ENCODE measurements at places on chromosomes 11 and 22.

- no peak for DNase-seq
Observed at GRCh38 chr11:105574974-105575373, 34.9 kb upstream of the GRIA4 start.

GRCh38 chr11:128417607-128418324 lies 169.6 kb downstream of the ETS1 start:
- DNase-seq: no peak

DNA sequence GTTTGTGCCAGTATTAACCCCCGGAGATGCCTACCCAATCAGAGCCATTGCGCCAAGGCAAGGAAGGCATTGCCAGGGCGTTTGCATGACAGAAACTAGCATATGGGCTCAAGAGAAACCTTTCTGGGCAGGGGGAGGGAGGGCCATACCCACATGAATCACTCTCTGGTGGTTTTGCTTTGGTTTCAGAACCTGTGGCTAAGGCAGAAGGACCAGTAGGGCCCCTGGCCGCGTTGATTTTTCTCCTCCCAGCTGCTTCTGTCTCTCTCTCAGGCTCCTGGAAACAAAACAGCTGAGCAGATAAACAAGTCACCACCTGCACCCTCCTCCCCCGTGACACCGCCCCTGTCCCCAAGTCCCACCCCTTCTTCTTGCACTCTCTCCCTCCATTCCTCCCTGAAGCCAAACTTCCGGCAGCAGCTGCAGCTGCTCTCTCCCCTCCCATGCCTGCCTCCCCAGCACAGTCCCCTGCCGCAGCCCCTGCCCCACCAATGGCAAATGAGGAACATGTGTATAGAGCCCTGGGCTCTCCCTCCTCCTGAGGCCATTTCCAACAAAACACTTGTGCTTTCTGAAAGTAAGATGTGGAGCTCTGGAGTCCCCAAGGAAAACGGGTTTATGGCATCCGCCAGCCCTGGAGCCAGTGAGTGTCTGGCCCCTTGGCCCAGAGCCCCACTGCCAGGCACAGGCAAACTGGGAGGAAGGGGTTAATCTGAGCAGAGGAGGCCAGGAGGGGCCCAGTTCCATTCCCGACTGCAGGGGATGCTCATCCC lies 39.0 kb upstream of the ADA2 start:
- peak; percentile 26 for DNase-seq

DNA sequence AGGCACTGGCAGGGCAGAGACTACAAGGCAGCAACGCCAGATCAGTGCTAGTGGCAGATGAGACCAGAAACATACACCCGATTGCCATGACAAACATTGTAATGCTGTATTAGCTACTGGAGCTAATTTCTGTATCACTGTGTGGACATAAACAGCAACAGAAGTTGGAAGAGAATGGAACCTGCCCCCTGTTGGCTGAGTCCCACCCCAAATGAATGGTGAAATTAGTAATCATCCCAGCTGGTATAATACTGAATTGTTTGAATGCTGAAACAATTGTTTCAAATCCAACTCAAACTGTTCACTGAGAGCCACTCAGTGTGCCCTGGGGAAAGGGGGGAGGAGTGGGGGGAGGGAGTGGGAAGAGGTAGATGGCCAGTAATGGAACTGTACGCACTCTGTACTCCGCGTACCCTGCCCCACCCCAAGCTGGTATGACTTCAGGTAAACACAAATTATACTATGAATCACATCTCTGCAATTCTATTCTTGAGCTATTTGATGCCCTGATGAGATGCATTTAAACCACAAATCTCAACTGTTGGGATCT lies 11.2 kb upstream of the BIRC3 start:
- peak; percentile 17 for DNase-seq

DNA sequence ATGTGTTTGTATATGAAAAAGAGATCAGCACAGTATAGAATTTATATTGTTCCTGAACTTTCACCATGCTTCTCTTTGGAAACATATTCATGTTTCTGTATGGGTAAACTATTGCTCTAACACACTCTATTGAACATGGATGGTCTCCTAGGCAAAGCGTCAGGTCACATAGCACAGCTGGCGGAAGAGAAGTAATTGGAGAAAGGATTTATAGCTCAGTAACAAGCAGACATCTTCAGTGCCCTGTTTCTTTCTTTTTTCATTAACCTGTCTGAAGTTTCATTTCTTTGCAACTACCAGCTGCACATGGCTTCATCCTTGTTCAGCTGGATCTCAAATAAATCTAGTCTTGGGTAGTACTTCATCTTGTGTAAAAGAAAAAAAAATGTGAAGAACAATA lies 84.4 kb upstream of the TRPC6 start:
- no peak for DNase-seq

DNA sequence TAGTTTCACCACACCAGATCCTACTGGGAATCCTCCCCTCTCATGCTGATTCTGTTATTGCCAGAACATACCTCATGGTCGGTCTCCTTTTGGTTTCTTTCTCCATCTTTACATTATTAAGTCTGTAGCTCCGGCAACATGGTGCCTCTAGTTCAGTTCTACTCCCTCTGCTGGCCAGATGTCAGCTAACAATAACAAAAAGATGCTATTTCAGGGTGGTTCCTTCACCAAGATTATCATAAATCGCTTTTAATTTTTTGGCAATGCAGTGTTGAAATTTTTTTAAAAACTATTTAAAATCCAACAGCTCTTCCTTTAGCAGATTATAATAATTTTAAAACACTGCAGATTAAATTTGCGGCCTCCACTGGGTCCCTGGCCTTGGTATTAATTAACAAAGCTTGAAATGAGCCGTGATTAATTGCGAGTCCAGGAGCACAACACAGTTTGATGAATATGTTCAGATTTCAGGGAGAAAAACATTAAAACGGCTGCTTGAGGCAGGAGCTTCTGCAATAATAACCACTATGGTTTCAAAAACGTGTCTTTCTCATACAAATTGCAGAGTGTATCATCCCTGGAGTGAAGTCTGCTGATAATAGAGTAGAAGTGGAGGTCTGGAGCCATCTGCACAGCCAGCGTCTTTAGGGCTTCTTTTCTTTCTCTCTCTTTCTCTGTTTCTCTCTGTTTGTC lies 492.9 kb upstream of the KIRREL3 start:
- no peak for DNase-seq

GRCh38 chr11:132347156-132348090 lies 977.0 kb downstream of the NTM start:
- no peak for DNase-seq

- DNase-seq: no peak
Observed at GRCh38 chr11:82183346-82183745, 550.3 kb downstream of the FAM181B start.

- no peak for DNase-seq
Observed at GRCh38 chr11:44446366-44446762, 119.1 kb upstream of the CD82 start.

All from activated T-helper 1 cell treated with anti-CD3 and anti-CD28 coated beads, Interleukin-2, amount 50 U/mL, for 16 hours (primary cell).